ENCODE measurements at places on chromosomes 7 and 10. TPM values are rescaled to one million over a fixed set of nuclear protein-coding genes. Genes with fewer than 3 reads are reported as not detected.

The SUN3 gene
- polyA plus RNA-seq = not detected

The GJC3 gene
- 0.42 TPM for polyA plus RNA-seq

The OR6B1 gene
- polyA plus RNA-seq = not detected

The MACC1 gene
- 0.05 TPM for polyA plus RNA-seq

The RSBN1L gene
- 12.4 TPM for polyA plus RNA-seq

The ENTPD7 gene
- polyA plus RNA-seq = 1.1 TPM

The SDK1 gene
- polyA plus RNA-seq = 1.2 TPM

The MRPS33 gene
- 82.1 TPM for polyA plus RNA-seq

The ZNF775 gene
- 11.2 TPM for polyA plus RNA-seq

The SPACDR gene
- 0.71 TPM for polyA plus RNA-seq

The STMP1 gene
- 15.6 TPM for polyA plus RNA-seq

The ASAH2B gene
- polyA plus RNA-seq = 2.2 TPM

The CTAGE8 gene
- not detected for polyA plus RNA-seq

The PLA2G12B gene
- polyA plus RNA-seq = not detected

The ASB10 gene
- not detected for polyA plus RNA-seq

The PRSS58 gene
- not detected for polyA plus RNA-seq

The FEZF1 gene
- not detected for polyA plus RNA-seq

The ZNF3 gene
- polyA plus RNA-seq = 28.0 TPM

The JCAD gene
- 10.0 TPM for polyA plus RNA-seq

The ITIH2 gene
- polyA plus RNA-seq = 0.02 TPM

The SLC39A12 gene
- polyA plus RNA-seq = 0.02 TPM

The DNAJB12 gene
- 32.0 TPM for polyA plus RNA-seq

The PTPRN2 gene
- polyA plus RNA-seq = 6.6 TPM

The TMEM140 gene
- polyA plus RNA-seq = 25.0 TPM

The ATG9B gene
- polyA plus RNA-seq = 0.19 TPM

The TLX1 gene
- not detected for polyA plus RNA-seq

The NPY gene
- polyA plus RNA-seq = not detected

The IKZF1 gene
- 6.5 TPM for polyA plus RNA-seq

The KCNMA1 gene
- 10.7 TPM for polyA plus RNA-seq

The GIMAP1 gene
- polyA plus RNA-seq = 5.5 TPM

Data from ovary (tissue), 10 donors.